ENCODE measurements at places on chromosomes 3 and 15. TPM values are rescaled to one million over a fixed set of nuclear protein-coding genes. Genes with fewer than 3 reads are reported as not detected.

PLSCR2 gene
- not detected for total RNA-seq

SAMD7 gene
- not detected for total RNA-seq

ZPLD1 gene
- total RNA-seq: not detected

PSTPIP1 gene
- total RNA-seq: 143 TPM

SLCO2A1 gene
- not detected for total RNA-seq

GPR171 gene
- total RNA-seq: 252 TPM

All from activated naive CD4-positive, alpha-beta T cell treated with anti-CD3 and anti-CD28 coated beads, Interleukin-2, amount 10 ng/mL, durations not matched to agents 5 hours and 36 hours (primary cell).